ENCODE measurements at places on chromosomes 7 and 10. TPM values are rescaled to one million over a fixed set of nuclear protein-coding genes. Genes with fewer than 3 reads are reported as not detected.

DNA sequence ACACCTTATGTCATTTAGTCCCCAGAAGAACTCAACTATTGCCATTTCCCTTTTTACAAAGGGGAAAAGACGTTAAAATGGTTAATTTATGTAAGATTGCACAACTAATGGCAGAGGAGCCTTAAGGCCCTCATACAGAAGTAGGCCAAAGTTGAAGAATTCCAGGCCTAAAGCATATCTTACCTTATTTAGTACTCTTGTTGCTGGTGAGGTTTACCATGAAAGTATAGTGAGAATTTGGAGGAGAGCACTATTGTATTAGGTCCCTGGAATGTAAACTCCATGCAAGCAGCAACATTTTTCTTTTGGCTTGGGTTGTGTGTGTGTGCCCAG, 731 bp upstream of the CRPPA start:
- DNase-seq = no peak

The OR2A5 gene
- total RNA-seq = not detected

DNA sequence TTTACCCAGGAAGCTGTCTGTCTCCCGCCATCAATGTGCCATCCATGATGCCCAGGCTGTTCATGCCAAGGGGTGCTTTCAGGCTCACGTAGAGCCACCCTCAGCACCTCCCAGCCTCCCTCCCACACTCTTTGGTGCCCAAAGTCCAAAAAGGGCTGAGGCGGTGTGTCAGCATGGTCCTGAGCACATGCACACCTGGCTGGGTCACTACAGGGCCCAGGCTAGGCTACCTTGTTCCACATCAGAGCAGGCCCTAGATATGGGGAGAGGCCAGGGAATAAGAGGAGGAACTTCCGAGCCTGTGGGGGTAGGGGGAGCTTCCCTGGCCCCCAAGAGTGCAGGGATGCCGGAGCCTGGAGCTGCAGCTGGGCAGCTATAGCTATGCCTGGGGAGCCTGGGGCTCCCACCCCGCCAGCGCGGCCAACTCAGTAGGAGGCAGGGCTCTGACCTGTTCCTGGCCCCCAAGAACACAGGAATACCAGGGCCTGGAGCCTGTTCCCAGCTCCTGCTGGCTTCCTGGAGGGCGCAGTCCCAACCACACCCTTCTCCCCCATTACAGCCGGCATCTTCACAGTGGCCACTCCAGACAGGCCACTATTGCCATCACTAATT, 133.2 kb upstream of the C7orf33 start:
- no peak for DNase-seq

DNA sequence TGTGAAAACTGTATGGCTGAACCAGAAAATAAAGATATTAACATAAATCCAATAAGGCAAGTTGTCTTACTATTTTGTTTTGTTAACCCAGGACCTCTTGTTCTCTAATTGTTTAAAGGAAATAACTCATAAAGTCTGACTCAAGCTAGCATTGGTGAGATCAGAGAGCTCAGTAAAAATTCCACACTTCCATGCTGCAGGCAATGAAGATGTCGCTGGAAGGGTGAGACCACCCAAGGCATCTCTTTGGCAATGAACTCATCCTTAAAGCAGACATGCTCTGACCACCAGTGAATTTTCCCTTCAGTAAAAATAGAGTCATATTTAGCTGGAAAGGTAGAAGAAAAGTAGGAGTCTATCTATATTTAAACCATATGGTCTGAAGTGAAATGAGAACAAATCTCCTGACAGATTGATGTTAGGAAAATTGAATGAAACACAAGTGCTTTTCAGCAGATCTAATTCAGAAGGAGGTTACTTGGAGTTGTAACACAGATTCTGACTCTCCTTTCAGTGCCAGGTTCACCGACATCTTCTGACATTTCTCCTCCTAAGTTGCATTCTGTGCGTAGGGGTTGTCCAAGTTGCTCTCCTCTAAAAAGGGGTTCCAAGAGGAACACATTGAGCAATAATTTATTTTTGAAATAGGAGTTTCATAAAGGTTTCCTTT, 32.8 kb upstream of the VIPR2 start:
- no peak for DNase-seq

The CPN1 gene
- not detected for total RNA-seq

DNA sequence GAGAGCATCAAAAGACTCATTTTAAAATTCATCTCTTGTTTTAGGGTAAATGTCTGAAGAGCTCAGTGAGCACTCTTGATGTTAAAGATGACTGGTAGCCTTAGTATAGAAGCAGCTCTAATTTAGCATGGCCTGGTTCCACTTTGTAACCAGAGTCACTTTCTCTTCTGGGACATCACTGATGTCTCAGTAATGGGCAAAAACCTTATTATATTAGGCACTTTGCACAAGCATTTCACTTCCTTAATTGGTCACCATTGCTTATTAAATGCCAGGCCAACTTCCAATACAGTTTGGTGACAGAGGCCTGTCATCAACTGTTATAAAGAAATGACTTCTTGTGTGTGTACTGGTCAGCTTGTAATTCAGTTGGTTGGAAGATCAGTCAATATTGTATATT, 53.0 kb downstream of the STEAP1B start:
- no peak for DNase-seq

The AGR3 gene
- total RNA-seq = not detected

GRCh38 chr7:52168085-52168484, 851.5 kb upstream of the COBL start:
- DNase-seq = no peak

DNA sequence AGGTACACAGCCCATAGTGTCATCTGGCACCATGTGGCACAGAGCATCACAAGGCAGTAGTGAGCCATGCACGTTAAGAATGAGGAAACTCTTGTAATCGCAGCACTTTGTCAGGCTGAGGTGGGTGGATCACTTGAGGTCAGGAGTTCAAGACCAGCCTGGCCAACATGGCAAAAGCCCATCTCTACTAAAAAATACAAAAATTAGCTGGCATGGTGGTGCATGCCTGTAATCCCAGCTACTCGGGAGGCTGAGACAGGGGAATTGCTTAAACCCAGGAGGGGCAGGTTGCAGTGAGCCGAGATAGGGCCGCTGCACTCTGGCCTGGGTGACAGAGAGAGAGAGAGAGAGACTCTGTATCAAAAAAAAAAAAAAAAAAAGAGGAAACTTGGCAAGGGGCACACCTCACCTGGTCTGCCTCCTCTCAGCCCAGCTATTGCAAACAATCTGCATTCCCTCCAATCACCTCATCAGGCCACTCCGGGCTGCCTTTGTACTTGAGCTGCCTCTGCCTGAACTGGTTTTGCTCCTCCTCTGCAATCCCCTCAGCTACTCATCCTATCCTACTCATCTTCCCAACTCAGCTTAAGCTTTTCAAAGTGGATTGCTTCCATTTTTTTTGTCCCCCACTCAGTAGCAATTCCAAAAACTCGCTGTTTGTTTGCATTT, 46.0 kb upstream of the OPTN start:
- DNase-seq = no peak

DNA sequence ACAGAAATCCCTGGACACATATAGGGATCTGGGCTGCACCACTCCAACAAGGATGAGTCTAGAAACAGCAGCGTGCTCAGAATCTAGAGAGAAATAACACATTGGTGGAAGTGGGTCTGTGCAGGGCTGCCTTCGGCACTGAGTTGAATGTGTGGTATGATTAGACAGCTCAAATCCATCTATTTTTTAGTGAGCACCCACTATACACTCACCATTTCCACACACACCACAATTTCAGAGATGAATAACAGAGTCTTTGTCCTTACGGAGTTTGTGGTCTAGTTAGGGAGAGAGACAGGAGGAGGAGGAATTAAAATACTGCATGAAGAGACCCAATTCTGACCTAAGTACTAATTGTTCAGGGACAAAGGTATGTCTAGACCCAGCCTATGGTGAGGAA, 44.2 kb downstream of the JAZF1 start:
- DNase-seq = no peak

- DNase-seq = peak; percentile 95
These were observed at the start of the genes ATP5F1C and KIN for GRCh38 chr10:7787857-7788638. Gene ATP5F1C, plus strand, starts transcription at chr10:7788177. Its CDS starts 31 bp downstream, at chr10:7788208. Gene KIN, minus strand, starts transcription at chr10:7787993. Its CDS starts 60 bp downstream, at chr10:7787933.

DNA sequence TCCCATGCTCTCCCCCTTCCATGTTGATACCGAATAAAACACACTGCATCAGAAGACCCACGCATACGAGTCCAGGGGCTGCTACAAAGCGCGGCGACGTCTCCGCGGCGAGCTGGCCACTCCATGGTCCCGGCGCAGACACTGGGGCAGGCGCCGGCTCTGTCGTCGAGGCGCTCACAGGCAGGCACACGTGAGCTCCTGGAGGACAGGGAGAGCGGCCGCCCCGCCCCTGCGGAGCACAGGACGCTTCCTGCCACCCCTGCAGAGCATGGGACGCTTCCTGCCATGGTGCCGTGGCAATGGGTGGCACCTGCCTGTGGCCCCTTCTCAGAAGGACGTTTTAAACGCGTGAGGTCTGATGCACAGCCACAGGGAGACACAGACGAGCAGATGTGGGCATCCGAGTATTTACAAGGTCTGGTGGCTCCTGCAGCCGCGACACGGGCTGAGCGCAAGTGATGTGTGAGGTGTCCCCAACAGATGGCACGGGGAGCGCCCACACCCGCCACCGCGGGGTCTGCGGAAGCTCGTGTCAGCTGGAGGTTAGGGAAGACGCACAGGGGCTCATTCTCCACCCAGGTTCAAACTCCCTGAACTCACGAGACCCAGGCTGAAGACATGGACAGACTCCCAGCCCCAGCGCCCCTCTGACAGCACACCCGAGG, 21.4 kb upstream of the GPR146 start:
- no peak for DNase-seq

GRCh38 chr10:1107679-1108078, 51.5 kb downstream of the WDR37 start:
- DNase-seq = no peak

- no peak for DNase-seq
These were observed 105.6 kb downstream of the ZNF22 start for GRCh38 chr10:45106236-45106856.

DNA sequence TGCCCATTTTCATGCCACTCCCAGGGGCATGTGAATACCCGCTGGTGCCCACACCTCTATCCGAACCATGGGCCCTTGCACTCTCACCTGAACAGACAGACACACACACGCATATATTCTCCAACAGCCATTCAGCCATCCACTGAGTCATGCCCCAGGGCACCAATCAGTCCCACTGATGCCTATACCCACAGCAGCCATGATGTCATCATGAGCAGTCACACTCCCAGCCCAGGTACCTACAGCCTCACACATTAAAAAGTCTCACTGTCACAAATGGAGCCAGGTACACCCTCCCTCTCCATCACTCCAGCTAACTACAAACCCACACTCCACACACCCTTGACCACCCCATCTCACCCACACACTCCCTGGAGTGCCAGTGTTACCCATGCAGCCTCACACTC, 12.2 kb downstream of the VSIR start:
- DNase-seq = no peak

DNA sequence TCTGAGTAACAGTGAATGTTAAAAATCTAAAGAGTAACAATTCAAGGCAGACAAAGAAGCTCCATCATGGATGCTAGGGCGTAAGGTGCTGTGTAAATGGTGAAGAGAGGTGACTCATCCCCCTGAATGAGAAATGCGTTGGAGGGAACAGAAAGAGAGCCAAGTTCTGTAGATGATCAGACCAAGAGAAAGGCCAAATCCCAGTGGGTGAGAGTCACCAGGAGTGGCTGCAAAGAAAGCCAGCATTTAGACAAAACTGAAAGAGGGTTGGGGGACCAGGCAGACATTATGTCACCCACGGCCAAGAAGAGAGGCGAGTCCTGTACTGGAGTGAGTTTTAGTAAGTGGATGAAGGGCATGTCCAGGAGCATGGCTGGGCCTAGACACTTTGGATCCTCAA, 153.1 kb downstream of the TRIL start:
- peak; percentile 83 for DNase-seq

DNA sequence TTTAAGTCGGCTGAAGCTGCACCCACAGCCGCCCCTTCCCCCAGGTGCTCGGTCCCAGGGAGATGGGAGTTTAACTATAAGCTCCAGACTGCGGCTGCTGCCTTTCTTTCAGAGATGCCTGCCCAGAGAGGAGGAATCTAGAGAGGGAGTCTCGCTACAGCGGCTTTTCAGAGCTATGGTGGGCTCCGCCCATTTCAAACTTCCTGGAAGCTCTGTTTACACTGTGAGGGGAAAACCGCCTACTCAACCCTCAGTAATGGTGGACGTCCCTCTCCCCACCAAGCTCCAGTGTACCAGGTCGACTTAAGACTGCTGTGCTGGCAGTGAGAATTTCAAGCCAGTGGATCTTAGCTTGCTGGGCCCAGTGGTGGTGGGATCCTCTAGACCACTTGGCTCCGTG, 135.4 kb downstream of the CXCL12 start:
- DNase-seq = no peak

GRCh38 chr7:75920431-75921161, 5.6 kb downstream of the POR start:
- DNase-seq = no peak

GRCh38 chr7:31892099-31892829, 177.9 kb downstream of the PDE1C start:
- no peak for DNase-seq

DNA sequence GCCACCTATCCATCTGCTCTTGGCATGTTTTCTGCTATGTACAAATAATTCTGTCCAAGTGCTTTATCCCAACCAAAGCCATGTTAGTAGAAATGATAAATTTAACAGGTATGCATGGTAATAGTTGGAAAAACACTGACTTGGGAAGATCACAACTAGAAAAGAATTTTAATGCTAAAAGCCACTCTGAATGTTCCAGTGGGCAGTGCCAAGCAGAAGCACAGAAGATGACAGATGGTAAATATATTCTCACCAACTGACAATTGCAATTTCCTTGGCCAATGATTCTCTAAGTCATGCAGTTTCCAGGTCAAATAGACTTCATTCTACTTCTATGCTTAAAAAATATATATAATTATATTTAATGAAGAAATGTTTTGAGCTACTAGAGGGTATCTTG, 83.6 kb upstream of the SEMA3C start:
- peak; percentile 31 for DNase-seq

GRCh38 chr7:132730105-132730504, 153.8 kb upstream of the PLXNA4 start:
- no peak for DNase-seq

DNA sequence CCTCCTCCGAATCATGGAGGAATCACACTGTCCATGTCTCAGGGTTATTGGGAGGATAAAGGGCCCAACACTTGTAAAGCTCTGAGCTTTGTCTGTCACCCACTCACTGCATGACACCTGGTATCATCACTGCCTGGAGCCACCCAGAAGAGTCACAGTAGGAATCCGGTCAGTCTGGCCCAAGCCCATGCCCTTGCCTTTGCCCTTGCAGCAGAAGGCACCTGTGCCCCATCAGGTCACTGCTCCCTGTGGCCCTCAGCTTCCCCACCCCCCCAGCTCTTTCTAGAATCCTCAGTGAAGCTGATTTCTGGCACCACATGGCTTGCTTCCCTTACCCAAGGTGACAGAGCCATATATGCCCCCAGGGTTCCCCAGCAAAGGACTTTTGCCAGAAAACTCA, 14.4 kb downstream of the LDB3 start:
- DNase-seq = no peak

The TAS2R4 gene
- total RNA-seq = not detected

The MAGI2 gene
- 0.49 TPM for total RNA-seq

The CYP2C9 gene
- not detected for total RNA-seq

GRCh38 chr7:27083646-27084045, 12.2 kb downstream of the HOXA1 start:
- no peak for DNase-seq

The PVRIG gene
- total RNA-seq = not detected

The TFR2 gene
- total RNA-seq = 0.33 TPM

- no peak for DNase-seq
These were observed 20.8 kb upstream of the FAM170B start for GRCh38 chr10:49154641-49155040.
